ENCODE measurements at places on chromosomes 5 and 9.

GRCh38 chr5:2464141-2464540 is 287.3 kb downstream of the IRX2 start:
- no peak for DNase-seq

GRCh38 chr5:411728-412127 is 31.2 kb upstream of the EXOC3 start:
- no peak for DNase-seq

GRCh38 chr9:137785704-137786161 is 91.8 kb upstream of the CACNA1B start:
- no peak for DNase-seq

DNA sequence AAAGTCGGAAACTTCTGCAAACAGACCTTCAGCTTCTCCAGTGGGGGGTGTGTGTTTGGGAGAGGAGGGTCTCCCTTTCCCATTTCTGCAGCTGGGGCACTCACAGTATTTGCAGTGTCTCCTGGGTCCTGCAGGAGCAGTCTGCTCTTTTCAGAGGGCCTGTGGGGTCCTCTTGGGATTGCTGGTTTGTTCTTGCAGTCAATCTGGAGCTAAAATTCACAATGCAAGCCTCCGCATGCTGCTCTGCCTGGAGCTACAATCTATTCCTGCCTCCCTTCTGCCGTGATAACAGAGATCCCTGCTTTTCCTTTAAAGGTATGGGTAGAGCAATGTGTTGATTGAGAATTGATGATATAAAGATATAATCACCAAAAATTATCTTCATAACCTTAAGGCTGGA is 43.2 kb downstream of the ZNF462 start:
- DNase-seq, result no peak

GRCh38 chr5:27571681-27572080 is 533.3 kb upstream of the CDH9 start:
- DNase-seq, result no peak

DNA sequence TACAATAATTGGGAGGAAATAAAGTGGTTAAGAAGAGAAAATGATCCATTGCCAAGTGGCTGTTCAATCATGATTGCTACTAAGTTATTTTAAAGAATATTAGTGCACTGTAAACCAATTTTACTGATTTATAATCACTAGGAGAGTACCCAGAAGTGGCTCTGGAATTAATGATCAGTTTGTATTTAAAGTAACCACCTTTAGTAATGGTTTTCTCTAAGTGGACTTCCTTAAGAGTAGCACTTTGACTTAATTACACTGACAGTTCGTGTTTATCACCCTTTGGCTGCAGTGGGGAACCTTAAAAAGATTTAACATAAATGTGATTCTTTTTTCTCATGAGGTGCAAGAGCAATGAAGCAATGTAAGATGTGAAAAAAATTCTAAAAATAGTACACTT is 310.8 kb downstream of the CDH12 start:
- DNase-seq, result no peak

- no peak for DNase-seq
Observed at GRCh38 chr5:96753848-96754247, 53.9 kb downstream of the ERAP1 start.

DNA sequence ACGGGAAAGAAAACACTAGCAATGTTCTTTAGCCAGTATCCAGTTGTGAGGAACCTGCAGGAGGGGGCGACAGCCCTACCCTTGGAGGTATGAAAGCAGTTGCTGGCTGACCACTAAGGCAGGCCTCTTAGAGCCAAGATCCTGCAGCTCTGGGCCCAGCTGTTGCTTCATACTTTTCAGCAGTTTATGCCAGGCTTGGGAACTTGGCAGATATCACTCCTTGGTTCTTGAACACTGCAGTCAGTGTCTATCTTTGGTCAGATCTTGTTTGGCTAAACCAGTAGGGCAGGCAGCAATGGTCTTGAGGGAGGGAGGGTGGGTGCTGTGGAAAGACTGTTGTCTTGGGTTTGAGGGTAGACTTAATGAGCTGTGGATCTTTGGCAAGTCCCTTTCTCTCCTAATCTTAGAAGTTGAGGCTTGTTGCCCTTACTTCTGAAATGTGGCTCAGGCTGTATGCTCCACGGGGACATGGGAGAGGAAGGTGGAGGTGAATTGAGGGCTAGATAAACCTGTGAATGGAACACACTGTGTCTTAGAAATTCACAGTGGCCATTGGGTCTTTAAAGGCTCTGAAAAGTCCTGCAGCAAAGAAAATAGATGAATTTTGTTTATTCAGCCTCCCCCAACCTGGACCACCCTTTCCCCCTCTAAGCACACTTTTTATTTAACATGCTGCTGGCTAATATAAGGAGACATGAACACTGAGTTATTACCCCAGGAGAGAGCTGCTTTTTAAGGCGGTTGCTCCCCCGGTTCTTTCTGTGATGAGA is 37.5 kb downstream of the ZNF618 start:
- no peak for DNase-seq

GRCh38 chr9:92989561-92989960 is 42.2 kb downstream of the FGD3 start:
- no peak for DNase-seq

DNA sequence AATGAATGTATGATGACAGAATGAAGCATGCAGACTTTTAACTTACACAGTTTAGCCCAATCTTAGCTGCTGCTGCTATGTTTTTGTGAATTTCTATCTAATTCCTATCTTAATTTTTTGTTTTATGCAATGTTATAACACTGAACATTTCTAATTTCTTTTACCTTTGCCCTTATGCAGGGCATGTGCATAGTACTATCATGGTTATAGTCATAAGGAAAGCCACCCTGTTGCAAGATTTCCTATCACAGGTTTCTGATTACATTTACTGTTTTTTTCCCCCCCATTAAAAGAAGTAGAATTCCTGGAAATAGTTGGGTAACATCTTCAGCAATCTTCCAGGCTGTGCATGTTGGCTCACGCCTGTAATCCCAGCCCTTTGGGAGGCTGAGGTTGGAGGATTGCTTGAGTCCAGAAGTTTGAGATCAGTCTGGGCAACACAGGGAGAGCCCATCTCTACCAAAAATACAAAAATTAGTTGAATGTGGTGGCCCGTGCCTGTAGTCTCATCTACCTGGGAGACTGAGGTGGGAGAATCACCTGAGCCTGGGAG is 164.4 kb downstream of the KDM4C start:
- no peak for DNase-seq

- DNase-seq, result no peak
Observed at GRCh38 chr5:33309068-33309467, 131.7 kb upstream of the TARS1 start.

DNA sequence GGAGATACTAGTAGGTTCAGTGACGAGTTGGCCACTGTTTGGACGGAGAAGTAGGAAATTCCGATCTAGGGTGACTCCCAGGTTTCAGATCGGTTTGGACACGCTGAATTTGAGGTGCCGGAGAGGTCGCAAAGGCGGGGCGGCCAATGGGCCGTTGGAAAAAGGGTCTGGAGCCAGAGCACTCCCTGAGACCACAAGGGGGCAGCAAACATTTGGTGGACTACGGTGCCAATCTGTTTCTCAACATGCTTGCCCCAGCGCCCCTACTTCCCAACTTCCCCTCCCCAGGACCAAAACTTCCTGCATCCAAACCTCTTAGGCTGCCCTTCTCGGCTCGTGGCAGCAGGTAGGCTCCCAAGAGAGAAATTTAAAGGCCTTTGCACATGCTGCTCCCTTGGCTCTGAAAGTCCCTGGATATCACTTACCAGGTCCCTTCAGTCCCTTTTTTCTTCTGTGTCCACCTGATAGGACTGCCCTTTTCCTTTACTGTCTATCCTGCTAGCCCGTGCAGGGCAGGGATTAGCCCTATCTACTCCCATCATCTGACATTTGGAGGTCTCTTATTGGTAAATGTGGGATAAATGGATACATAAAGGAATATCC is 992 bp upstream of the RPP25L start:
- peak; percentile 78 for DNase-seq

DNA sequence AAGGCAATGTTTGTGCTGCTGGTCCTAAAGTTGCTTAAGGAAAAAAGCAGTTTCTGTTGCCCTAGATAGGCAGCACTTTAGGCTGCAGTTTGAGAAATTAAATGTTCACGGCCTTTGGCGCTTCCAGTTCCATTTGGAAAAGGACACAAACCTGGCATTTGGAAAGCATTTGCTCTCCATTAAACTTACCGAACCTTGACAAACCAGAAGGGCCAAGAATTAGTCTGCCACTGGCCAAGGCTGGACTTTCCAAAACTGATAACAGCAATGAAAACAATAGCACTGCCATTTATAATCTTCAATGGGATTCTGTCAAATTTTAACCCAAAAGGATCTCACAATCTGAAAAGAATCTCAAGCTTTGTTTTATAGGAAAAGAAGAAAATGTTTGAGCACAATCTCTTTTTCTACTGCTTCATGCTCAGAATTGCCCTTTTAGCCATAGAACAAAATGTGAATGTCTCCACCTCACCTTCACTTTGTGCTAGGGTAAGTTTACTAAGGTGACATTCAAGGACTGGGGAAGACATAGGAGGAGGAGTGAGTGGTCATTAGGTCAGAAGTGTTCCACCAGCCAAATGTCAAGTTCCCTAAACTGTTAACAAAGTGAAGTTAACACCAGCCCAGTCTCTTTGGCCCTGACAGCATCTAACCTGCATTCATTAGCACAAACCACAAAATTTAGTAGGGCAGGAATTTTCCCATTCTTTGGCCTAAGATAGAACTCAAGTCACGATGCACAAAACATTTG is 583.4 kb upstream of the DMAC1 start:
- DNase-seq, result no peak

- no peak for DNase-seq
Observed at GRCh38 chr9:91477106-91477505, 53.5 kb upstream of the NFIL3 start.

- DNase-seq, result no peak
Observed at GRCh38 chr5:174571662-174572397, 152.6 kb upstream of the MSX2 start.

GRCh38 chr5:58925627-58926540 is 343.0 kb downstream of the RAB3C start:
- DNase-seq, result no peak

GRCh38 chr9:105975886-105976645 is 281.7 kb downstream of the TMEM38B start:
- no peak for DNase-seq

DNA sequence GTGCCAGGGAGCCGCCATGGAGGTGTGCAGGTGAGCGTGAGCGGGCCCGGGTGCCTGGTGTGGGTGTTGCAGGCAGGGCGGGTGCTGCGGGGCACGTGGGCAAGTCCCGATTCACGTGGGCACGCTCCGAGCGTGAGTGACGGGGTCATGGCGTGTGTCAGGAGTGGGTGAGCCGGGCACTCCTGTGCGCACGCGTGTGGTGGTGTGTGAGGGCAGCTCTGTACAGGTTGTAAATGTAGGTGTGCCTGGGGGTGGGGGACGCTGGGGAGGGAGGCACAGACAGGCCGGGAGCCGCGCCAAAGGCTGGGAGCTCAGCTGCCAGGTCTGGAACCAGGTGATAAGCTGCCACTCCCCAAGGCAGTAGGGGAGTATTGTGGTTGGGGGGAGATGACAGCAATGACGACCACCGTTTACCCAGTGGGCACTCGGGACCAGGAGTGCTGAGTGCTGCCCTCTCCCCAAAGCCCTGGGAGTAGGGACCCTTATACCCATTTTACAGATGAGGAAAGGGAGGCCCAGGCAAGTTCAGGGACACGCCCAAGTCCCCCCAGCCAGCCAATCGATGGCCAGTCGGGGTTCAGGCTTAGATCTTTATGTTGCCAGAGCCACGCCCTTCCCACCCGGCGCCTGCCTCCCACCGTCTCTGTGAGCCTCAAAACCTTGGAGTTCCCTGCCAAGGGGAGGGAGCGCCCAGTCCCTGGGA is 9.6 kb downstream of the NCS1 start:
- no peak for DNase-seq

GRCh38 chr9:131580358-131580757 is 35.0 kb downstream of the PRRT1B start:
- DNase-seq, result no peak

DNA sequence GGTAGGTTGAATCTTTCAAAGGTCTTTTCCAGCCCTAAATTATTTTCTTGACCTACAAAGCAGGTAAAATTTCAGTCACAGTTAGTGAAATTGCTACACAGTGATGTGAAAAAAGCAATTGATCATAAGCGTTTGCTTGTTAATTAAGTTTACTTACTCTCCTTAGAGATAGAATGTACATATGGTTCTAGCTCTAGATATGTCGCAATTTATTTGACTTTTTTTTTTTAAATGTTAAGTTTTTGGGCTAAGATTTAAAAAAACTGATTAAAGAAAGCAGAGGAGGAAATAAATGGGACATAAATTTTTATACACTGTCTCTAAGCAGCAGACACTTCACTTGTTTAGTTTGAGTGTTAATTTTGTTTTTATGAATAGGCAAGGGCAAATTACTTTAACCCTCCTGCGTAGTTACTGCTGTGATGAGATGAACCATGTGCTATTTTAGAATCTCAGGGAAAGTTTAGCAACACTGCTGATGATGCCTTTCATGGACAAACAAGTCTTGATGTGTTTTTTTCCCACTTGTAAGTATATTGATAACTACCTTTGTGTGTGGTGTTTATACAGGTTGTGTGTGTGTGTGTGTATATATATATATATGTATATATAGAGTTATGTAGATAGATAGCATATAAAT is 38.3 kb upstream of the FAM120AOS start:
- DNase-seq, result no peak

- no peak for DNase-seq
Observed at GRCh38 chr5:119943148-119943547, 313.8 kb downstream of the FAM170A start.

Measured in CD4-positive, alpha-beta T cell treated with Interferon alpha-2 for 1 hour (primary cell).